CD4-positive, CD25-positive, alpha-beta regulatory T cell (primary cell): ENCODE measurements at places on chromosomes 5 and 9.

DNA sequence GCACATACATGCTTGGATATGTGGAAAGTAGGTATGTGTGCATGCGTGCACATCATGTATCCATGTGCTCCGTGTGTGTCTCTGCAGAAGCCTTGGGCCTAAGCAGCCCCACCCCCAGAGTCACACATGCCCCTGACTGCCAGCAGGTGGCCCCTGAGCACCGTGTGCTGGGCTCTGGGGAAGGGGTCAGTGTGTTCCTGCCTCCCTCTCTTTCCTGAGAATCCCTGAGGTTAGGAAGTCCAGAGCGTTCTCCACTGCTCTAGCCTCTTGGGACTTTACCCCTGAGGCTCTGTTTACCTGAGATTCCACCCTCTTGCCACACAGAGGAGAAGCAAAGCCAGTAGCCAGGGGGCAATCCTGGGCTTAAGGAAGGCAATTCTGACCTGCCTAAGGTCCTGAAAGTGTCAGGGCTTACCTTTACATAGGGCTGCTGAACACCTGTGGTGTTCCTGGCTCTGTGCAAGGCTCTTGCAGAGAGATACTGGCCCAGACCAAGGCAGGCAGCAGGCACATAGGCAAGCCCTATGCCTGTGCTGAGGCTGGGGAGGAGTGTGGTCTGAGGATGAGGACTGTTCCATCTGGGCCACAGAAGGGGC, 207.3 kb downstream of the TMEM38B start:
- DNase-seq, result no peak

- DNase-seq, result no peak
These were observed 201.9 kb downstream of the NR3C1 start for GRCh38 chr5:143201589-143201988.

DNA sequence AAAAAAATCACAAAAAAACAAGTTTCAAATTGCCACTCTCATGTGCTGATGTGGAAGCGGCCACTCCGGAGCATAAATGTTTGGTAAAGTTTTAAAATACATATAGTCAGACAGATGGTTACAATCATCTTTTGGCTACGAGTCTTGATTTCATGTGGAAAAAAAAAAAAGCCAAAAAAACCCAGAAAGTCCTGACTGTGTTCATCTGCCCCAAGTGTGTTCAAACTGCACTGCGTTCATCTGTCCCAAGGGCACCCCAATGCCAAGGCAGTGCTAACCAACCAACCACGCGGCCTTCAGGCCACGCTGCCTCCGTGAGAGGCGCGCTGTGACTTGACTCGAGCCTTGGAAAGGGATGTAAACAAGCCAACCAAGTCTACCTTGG, 127.1 kb downstream of the MYO10 start:
- DNase-seq, result no peak

DNA sequence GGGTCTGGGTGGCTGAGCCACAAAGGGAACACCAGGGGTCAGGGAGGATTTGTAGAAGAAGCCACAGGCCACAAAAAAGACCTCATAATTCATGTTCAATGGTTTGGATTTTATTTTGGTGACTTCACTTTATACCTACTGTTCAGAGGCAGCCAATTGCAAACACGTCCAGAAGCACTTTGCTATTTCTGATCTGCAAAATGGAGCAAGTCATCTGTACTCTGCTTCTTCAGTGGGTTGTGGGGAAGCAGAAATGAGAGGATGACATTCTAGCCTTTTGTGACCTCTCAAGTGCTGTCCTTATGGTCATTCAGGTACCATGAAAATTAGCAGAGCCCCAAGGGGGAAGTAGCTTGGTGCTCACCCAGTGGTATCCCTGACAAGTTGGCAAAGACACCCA, 2.5 kb upstream of the KCNIP1 start:
- no peak for DNase-seq

- no peak for DNase-seq
These were observed 14.9 kb downstream of the DEPDC1B start for GRCh38 chr5:60685028-60685427.

DNA sequence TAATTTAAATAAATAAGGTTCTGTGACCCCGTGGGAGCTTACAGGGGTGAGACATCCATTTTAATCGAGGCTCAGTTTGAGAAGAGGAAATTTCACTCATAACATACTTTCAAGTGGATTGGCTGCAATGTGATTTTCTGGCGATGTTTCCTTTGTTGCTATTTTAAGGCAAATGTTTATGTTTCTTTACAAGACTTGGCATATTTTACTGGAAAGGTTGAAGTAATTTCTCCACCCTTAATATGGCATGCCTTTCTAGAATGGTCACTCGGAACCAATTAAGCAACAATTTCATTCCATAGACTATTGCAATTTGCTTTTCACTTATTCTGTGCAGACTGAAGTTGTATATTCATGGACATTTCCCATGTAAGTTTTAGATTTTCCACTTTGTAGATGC, 438.0 kb upstream of the WWC1 start:
- no peak for DNase-seq

DNA sequence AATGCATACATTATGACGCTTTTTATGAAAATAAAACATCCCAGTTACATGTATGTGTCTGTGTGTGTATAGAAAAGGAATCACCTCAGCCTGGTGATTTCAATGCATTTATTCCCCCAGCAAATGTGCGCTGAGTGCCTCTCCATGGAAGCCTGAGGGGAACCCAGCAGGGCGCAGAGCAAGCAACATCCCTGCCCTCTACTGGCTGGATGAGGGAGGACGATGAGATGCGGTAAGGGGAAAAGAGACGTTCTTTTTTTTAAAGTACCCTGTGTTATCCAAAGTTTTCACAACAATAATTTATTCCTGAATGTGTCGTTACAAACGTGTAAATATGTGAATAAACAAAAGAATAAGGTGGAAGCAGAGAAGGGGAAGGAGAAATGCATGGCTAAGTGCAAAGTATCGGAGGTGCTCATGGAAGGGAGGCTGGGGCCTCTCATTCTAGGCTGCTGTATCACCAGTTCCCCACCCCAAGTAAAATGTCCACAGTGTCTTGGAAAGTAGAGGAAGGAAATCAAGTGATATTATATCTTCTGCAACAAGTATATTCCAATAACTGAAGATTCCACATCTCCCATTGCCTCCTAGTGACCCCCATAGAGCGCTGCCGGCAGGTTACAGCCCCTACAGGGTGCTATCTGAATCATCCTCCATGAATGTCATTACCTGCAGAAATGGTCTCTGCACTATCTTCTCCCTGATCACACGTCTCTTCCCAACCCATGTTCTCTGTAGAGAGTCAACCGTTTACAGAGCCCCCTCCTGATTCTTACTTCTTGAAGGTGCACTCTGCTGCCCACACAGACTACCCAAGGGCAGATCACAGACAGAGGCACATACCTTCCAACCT, 13.0 kb upstream of the ABLIM3 start:
- DNase-seq, result no peak
